ENCODE measurements at places on chromosomes 4 and X. TPM values are rescaled to one million over a fixed set of nuclear protein-coding genes. Genes with fewer than 3 reads are reported as not detected.
A peak's percentile ranks its signal among the peaks of the same experiment; 100 is the strongest.

DNA sequence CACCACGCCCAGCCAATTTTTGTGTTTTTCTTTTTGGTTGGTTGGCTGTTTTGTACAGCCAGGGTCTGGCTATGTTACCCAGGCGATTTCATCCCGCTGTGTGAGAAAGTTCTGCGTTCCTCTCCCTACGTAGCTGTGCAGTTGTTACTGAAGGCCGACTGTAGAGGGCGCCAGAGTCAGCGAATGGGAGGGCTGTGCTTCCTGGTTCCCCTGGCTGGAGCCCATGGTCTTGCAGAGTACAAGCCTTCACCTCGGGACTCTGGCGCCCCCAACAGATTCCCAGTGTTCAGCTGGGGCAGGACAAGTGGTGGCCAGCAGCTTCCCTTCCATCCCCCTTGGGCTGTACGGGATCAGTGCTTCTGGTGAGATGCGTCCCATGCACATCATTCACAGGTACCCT is 5.6 kb upstream of the CT45A1 start:
- peak; percentile 50 for DNase-seq

DNA sequence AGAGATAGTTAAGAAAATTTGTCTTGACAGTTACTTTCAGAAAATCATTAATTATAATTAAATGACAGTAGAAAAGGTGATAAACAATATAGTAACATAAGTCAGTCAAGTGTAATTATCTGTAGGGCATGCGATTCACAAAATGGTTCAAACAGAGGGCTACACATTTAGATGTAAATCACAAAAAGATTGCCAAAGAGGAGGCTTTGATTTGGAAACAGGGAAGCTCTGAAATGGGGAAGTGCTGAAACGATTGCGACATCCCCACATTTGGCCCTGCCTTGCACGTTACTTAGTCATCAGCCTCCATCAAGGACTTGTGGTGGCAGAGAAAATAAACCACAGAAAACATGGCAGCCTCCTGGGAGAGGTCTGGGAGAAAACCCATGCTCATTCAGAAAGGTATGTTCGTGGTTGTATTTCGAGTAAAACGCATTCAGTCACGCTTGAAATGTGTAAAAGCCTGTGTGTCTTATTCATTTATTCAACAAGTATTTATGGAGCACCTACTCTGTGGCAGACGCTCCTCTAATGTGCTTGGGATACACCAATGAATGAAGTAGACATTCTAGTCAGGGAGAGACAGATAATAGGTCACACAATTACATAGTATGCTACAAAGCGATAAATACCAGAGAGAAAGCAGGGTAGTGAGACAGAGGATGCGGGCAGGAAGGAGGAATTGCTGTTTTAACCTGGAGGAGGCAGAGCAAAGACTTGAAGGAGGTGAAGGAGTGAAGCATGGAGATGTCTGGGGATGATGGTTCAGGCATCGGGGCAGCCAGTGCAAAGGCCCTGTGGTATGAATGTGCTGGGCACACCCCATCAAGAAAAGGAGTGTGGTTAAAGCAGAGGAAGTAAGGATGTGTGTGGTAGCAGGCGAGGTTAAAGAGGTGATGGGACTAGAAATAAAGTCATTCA is 7.8 kb downstream of the RBM47 start:
- peak; percentile 75 for DNase-seq

GRCh38 chr4:5638316-5638715 is 70.0 kb downstream of the EVC2 start:
- DNase-seq, result no peak

DNA sequence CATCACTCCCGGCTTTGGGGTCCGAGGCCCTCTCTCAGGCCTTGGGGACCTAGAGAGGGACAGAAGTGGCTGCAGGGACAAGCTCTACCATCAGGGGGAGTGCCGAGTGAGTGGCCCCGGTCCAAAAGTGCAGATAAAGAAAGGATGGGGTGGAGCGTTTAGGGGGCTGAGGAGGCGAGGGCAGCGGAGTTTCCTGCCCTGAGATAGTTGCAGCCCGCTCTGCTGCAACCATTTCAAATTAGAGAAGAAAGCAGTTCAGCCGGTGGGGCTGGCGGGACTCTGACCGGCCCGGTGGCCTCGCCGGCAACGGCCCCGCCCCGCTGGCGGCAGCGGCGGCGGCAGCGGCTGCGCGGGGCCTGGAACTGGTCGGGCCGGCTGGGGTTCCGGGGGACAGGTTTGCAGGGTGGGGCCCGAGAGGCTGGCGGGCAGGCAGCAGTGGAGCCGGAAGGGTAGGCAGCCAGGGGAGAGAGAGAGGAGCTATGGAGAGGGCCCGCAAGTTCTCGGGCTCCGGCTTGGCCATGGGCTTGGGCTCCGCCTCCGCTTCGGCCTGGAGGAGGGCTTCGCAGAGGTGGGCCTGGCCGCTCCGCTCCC is 7.6 kb downstream of the DLG3 start:
- DNase-seq, result peak; percentile 71

DNA sequence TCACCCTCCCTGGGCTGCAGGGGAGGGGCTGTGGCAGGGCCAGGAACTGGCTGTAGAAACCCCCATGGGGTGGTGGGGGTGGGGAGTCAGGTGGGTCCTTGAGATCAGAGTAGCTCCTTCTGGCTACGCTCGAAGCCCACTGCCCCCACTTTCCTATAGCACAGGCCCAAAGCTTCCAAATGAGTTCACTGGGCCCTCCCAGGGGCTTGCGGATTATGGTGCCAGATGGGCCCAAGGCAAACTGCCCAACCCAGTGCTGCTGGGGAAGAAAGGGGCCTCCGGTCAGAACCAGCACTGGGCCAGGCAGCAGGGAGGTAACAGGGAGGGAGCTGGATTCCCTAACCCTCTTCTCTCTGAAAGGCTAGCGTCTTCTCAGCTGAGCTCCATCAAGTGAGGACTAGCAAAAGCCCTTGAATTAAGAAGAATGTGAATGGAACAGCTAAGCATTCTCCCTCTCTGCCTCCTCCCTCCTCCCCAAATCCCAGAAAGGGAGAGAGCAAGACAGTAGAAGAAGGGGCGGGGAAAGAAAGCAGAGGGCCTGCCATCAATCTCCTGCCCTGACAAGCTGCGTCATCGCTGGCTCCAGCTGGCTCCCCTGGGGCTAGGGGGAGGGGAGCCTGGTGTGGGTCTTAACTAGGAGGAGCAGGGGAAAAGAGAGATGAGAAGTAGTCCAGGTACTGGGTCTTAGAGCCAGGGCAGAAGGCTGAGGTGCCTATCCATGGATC is 34.7 kb downstream of the FRMPD3 start:
- no peak for DNase-seq

Gene SLC38A5
- 136 TPM for total RNA-seq

DNA sequence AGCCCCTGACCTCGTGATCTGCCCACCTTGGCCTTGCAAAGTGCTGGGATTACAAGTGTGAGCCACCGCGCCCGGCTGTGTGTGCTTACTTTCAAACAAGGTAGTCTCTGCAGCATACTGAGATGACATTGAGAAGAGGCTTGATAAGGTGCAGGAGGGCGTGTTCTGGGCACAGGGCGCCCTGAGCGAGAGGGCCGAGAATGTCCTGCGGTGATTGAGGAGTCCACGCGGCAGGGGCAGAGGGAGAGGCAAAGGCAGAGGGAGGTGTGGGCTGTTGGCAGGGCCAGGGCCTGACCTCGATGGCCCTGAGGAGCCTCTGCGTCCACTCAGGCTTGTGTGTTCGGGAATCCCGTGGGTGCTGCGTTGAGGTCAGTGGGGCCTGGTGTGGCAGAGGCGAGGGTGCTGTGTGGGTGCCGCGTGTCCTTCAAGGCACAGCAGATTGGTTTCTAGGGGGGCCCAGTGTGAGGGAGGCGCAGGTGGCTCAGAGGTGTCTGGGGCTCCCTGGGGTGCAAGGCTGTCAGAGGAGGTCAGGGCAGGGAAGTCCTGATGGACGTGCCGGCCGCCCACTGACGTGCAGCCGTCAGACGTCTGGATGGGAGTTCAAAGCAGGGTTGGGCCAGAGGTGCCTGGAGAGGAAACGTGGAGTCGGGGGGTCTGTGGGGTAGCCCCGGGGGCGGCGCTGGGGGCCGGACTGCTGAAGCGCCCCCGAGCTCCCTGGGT is 12.1 kb downstream of the PCGF3 start:
- DNase-seq, result no peak

DNA sequence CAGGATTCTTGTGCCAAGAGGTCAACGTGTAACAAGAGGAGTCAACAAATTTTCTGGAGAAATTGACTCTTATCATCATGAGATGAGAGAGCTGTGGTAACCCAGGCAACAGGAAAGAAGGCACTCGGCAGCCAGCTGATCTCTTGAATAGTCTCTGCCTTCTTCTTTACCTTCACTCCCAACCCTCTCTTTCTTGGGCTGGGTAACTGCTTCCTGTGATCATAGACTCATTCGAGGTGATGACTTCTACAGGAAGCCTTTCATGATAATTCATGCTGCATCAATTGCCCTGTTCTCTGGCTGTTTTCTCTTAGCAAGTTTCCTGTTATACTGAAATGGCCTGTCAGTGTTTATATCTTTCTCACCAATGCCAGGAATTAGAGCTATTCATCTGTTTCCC is 70.8 kb upstream of the FSTL5 start:
- no peak for DNase-seq

Gene HDX
- not detected for total RNA-seq

Data from HT-29 (cell line).